AG04450 (cell line): ENCODE measurements at places on chromosomes 11 and 22.

DNA sequence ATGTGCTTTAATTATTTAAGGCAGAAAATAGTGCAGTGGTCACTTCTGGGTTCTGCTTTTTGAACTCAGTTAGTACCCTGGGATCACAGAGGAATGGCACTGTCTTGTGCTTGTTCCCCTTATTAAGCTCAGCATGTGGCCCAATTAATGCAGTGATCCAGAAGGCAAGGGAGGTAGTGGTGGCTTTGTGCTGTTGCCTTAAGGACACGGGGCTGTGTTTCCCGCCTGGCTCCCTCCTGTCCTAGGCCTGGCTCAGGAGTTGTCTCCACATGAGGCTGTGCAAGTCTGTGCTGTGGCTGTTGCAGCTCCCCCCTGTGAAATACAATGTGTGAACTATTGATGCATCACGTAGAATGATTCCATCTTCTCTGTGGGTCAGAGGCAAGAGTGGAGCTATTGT lies 49.2 kb upstream of the CABP7 start:
- DNase-seq = no peak

DNA sequence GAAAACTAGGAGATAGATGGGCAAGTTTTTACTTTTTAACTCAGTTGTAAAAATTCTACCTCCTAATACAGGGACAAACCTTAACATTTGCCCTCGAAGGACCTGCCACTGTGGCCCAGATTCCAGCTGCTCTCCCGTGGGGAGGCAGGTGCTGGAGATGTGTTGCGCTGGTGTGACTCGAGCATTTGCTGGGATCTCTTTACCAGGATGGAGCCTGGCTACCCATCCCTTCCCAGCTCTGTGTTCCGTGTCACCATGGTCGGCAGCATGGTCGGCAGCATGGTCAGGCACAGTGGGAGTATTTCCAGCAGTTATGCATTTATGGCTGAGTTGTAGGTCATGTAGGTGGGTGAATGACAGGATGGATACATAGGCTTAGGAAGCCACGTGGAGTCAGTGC lies 41.1 kb downstream of the OTOG start:
- no peak for DNase-seq

GRCh38 chr11:126988655-126989054 lies 11.9 kb downstream of the KIRREL3 start:
- DNase-seq = no peak

GRCh38 chr11:61147271-61147670 lies 14.0 kb downstream of the VPS37C start:
- no peak for DNase-seq

- DNase-seq = no peak
Observed at GRCh38 chr22:49565516-49565855, 262.2 kb downstream of the BRD1 start.

DNA sequence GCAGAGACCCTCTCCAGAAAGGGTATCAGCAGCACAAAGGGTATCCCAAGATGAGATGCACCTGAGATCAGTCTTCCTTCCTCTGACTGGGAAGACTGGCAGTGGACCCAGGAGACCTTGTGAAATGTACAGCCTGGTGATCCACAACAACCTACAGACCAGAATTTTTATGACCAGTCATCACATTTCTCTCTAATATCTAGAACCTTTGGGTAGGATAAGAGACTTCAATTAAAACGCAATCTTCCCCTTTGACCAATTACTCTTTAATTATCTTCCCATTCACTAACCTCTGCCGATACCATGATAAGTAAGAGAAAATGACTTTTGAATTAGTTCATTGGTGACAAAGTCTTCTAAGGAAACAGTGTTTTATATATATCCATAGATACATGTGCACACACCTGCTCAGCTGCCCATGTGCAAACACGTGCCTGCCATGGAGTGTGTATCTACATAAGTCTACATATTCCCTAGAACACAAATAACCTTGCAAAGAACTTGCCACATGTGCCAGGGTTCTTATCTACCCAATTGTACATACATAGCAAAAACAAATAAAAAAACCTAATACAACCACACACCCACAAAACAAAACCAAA lies 44.2 kb upstream of the SLC5A1 start:
- DNase-seq = no peak

DNA sequence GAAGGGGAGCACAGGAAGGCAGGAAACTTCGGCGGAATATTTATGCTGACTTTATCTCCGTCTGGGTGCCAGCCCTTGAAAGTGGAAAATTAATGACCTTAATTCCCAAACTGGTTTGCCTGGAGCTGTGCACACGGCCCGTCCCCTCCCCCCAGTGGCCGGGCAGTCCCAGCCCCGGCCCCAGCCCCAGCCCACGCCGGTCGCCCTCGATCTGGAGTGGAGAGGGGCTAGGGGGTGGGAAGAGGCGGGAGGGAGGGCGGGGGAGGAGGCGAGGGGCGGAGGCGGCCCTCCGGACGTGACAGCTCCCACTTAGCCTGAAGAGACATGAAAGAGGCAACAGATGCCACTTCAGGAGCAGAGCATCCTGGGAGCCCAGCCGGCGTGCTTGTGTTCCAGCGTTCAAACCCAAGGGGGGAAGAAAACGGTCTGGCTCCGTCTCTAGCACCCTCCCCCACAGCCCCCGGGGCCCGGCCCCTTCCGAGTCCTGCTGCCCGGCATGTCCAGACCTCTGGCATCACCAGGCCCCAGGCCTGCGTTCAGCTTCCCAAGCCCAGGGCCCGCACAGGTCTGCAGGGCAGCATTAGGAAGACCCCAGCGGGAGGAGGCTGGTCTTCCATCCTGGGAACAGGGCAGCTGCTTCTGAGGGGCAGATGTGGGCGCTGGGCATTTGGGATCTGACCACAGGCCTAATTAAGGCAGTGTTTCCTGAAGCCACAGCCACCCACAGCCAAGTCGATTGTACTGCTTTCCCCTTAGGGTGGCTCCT lies 20.0 kb upstream of the LMO1 start:
- no peak for DNase-seq

- DNase-seq = no peak
Observed at GRCh38 chr11:107769189-107769588, 57.3 kb upstream of the SLN start.

DNA sequence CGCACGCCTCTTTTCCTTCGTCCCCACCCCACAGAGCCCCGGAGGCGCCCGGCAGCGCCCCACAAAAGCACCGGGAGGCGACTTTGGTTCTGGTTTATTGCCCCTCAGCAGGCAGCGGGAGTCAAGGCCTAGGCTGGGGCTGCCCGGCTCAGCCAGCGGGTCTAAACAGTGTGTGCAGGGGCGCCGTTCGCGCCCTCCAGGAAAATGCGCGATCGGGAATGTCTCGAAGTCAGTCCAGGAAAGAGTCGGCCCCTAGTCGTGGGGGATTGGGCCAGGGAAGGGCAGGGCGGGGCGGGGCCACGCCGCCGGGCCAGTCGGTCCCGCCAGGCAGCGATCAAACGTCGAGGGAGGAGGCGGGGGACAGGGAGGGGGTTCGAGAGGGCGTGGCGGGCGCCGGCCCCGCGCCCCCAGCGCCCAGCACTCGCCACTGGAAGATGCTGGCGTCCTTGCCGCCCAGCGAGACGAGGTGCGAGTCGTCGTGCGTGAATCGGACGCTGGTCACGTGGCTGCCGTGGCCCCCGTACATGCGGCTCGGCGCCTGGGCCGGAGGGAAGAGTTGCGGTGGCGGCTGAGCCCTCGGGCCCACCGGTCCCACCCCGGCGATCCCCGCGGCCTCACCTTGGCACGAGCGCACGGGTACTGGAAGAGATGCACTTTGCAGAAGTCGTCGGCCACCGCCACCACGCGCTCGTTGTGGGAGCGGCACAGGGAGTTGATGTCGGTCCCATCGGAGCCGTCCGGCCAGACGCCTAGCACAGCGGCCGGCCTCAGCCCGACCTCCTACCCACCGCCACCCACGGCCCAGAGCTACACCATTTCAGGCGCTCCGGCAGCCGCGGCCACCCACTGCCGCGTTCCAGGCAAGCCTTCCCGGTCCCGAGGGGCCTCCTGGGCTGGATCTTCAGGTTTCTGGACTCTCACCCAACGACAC lies 741 bp upstream of the MTA2 start:
- no peak for DNase-seq

GRCh38 chr11:68505596-68505995 lies 45.0 kb downstream of the PPP6R3 start:
- DNase-seq = no peak

DNA sequence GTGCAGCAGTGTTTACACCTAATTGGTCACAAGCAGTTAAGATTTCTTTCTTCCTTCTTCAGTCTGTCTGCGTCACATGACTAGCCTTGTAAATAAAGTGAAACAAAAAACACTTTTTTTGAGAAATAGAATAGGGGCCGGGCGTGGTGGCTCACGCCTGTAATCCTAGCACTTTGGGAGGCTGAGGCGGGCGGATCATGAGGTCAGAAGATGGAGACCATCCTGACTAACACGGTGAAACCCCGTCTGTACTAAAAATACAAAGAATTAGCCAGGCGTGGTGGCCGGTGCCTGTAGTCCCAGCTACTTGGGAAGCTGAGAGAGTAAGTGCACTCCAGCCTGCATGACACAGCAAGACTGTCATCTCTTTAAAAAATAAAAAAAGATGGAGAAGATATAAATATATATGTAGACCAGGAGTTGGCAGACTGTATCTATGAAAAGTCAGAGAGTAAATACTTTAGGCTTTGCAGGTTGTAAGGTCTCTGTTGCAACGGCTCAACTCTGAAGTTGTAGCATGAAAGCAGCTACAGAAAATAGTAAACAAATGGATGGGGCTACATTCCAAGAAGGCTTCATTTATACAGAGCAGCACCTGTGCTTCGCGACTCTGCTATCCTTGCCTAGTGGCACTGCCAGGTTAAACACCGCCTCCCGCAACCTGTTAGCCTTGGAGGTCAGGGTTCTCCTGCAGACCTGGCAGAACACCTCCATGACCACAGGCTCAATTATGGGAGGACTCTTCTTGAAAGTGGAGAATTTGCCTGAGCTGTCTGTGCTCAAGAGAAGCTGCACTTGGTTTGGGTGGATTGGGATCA lies 55.9 kb downstream of the PPP6R2 start:
- no peak for DNase-seq

DNA sequence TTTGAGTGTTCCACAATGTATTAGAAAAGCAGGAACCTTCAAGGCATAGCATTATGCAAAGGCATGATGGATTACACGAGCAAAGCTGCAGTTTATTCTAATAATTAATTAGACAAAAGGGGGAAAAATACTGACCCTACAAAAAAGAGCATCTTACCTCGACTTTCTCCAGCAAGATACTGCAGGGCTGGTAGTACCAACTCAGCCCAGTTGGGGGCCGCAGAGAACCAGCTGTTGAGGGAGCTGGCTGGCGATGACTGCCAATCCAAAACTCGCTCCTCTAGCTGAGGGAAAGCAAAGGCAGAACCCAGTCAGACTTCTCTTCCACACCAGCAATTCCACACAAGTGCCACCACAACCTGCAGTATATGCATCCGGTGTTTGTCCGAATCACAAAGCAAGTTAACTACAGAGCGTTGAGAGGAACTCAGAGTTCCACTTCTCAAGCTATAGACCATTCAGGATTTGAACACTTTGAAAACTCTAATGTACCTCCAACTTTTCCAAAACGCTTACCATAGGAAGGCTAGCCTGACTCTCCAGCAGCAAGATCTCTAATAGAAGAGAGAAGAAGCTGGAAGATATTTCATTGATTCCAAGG lies 13.7 kb downstream of the NFRKB start:
- DNase-seq = no peak

DNA sequence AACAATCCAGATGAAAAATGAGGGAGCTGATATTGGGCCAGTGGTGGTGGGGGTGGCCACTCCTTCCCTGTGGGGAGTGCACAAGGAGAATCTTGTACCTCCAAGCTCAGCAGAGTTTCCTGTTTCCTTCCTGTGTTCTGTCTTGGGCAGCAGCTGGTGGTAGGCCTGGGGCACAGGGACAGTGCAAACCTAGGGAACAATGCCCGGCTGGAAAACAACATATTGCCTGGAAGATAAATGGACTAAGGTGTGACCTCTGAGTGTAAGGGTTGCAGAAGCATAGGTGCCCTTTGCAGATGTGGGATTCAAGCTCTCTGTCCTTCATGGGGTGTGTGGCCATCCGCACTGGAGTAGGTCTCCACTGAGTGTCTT lies 5.8 kb upstream of the JAM3 start:
- no peak for DNase-seq

- no peak for DNase-seq
Observed at GRCh38 chr11:59172345-59173079, 580 bp downstream of the DTX4 start.

- no peak for DNase-seq
Observed at GRCh38 chr11:114257621-114258558, 38.3 kb upstream of the NNMT start.

GRCh38 chr11:61968758-61969390 lies 1.4 kb upstream of the FTH1 start:
- DNase-seq = no peak

GRCh38 chr11:2442589-2442988 lies 1.7 kb downstream of the TRPM5 start:
- DNase-seq = no peak

GRCh38 chr11:22472306-22472705 lies 134.1 kb downstream of the SLC17A6 start:
- DNase-seq = no peak

DNA sequence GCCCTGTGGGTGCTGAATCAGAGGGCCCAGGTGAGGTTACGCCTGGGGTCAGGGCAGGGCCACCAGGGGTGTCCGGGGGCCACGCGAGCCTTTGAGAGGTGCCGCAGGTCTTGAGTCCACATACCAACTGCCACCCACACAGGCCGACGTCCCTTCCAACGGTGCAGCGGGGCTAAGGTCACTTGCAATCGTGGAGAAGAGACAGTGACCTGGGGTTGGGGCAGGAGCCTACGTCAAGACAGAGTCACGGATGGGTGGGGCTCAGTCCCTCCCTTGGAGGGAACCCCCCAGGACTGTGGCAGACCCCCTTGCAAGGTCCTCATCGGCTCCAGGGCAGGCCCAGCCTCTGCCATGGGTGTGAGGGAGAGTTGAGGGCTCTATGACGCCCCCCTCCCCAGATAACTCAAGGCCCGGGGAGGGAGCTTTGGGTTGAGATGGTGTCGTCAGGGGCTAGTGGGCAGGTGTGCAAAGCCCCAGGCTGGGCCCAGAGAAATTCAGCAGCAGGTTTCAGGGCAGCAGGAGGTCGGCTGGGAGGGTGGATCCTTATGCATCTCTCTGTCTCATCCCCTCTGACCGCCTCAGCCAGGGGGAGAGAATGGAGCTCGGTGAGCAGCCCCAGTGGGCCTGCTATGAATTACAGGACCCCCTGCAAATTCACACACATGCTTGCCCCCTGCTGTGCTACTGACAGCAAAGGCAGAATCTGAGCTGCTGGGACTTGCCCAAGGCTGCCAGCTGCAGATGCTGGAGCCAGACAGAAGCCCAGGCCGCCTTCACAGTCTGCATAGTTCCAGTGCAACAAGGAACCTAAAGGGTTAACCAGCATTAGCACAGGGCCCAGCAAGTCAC lies 60.0 kb downstream of the MYEOV start:
- DNase-seq = no peak
